ENCODE measurements at places on chromosomes 11 and 22.

DNA sequence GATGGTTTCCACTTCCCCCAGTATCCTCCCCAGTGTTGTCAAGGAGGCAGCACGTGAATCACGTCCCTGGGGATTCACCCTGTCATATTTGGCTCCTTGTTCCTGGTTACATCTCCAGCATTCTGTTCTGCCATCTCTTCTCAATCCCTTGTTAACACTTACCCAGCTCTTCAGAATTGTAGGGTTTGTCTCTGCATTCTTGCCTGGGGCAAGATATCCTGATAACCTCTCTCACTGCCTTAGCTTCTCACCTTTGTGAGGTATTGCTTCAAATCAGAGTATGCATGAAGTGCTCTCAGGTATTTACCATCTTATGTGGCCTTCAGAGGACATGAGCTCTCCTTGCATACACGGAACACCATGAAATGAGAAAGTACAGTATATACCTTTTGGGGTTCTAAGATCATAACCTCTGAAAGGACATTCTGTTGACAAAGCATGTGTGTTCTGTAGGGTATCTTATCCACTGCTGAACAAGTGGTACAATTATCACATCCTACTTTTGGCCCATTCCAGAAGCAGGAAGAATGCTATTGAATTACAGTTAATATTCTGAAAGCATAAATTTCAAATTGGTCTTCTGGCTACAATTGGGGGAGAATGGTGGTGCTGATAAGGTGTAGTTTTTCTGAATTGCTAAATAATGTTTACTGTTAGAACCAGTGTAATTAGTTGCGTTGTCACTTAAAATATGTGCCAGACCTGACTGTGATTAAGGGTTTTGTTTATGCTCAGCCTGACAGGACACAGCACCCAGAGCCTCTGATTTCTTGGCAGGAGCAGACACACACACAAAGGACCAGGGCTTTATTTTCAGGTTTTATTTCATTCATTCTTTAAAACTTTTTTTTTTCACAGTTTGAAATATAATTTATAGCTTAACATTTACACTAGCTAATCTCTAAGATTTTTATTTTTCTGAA, 32.7 kb downstream of the VSTM5 start:
- no peak for DNase-seq

DNA sequence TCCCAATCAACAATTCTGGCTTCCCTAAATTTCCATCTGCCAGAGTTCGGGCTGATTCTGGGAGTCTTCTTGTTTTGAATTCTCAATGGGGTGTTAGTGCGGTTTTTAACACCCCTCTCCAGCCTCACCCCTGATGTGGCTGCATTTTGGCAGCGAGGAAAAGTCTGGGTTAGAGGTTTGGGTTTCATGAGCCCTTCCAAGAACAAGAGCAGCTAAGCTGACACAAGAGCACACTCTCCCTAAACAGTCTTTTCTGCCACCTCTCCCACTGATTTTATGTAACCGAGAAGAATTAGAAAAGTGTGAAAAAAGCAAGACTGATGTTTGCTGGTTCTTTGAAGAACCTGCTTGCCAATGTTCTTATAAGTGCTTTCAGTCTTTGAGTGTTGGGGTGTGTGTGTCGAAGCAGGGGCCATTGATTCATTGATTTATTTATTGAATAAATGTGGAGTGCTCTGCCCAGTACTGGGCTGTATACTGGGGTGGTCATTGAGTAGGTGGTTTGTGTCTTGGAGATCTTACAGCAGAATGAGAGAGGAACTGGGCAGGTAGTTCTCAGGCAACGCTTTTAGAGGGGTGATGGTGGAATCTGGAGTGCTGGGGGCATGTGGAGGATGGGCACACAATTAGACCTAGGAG, 101.5 kb downstream of the TRAF6 start:
- DNase-seq: no peak

GRCh38 chr11:32566517-32566916, 17.1 kb upstream of the EIF3M start:
- no peak for DNase-seq

DNA sequence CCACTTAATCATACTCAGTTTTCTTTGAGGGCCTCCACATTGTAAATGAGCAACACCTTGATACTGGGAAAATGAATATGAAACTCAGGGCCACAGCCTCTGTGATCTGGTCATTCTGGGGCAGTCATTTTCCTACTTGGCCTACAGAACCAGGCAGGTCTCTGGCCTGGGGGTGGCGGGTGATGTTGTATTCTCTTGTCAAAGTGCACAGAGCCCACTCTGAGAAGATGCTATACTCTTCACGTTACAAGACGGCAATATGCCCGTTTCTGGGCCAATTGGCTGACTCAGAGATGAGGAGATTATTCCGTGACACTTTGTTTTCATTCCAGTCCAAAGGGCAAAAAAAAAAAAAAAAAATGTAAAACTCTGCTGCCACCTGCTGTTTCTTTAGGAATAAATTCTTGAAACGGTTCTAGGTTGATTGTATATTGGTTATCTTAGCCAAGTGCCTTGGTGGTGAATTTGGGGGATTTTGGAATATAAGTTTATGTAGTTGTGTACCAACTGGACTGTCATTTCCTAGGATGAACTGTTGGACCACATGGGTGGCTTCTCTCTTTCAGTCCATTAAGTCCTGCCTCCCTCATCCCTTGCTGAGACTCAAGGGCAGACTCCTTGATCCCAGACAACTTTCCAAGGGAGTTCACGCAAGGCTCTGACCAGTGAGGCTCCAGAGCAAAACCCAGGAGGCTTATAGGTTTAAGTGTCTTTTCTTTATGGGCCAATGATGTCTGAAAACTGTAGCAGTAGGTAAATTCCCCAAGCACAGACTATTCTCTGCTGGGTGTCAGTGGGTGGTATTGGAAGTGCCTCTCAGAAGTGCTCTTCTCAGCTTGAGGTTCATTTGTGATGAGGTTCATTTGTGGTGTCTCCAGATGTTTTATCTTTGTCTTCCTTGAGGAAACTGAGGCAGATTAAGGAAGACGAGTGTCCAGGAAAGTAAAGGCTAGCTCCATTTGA, 18.2 kb downstream of the ADM start:
- DNase-seq: no peak

GRCh38 chr11:26904132-26904531, 89.8 kb upstream of the FIBIN start:
- no peak for DNase-seq

DNA sequence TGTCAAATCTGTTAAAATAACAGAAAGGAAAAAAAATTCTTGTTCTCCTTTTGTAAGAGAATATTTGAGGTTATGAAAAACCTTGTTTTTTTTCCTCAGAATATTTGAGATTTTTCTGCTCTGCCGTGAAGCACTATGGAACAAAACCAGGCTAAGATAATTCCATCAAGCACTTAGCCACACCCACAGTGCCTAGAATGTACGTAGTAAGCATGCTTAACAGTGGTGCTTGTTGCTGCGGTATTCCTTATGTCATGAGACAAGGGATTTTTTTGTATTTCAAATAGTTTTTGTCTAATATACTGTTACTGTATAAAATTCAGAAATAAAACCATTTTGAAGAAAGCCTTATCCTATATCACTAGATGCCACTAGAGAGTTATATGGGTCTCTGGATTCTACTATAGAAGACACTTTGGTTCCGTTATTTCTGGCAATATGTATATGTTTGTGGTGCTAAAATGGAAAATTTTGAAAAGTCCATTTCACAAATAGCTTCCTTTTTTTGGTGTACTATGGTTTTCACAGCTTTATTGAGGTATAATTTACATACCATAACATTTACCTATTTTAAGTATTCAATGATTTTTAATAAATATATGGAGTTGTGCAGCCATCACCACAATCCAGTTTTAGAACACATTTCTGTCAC, 23.7 kb downstream of the PDHX start:
- DNase-seq: no peak

- no peak for DNase-seq
Measured at GRCh38 chr11:79266396-79266795, 174.4 kb downstream of the TENM4 start.

DNA sequence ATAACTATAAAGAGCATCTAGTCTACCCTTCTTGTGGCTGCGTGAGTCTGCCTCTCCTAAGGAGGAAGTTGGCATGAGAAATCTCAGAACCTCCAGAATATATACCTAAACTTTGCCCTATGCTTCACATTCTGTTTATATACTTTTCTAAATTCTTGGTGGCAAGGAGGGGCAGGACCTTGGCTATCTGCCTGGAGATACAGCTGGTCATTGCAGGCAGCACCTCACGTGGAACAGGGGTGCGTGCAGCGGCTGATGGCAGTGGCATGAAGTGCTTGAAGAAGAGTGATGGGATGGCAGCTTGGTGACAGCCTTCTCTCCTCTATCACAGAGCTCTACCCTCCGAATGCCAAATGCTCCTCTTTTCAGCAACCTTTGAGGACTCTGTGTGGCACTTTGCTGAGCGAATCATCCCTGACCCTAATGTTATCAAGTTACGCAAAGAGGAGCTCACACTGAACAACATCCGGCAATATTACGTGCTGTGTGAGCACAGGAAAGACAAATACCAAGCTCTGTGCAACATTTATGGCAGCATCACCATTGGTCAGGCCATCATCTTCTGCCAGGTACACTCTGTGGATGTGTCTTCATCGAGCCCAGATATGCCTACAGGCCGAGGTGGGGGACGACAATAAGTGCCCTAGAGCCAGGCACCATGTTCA, 12.5 kb downstream of the DDX25 start:
- DNase-seq: no peak

DNA sequence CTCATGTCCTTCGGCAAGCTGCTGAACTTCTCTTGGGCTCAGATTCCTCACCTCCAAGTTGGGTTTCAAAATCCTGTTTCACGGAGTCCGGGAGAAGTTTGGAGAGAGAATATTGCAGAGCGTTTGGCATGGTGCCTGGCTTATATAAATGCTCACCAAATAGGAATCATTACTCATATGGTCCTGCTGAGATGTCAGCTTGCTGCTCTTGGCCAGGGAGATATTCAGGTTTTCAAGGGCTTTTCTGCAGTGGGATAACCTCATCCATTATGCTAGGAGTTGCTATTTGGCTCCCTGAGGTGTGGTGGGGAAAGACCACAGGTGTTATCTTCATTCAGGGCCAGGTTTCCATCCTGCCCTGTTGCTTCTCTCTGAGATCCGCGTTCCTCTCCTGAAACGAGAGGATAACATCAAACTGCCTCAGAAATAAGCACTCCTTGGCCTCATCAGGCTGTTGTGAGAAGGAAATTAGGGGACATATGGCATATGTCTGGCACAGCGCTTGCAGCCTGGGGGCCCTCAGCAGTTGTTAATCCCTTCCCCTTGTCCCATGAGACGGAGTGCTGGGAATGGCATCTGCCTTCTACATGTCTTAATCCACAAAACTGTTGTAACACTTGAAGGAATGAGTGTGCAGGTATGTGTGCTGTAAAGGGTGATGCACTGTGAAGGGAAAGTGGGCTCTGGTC, 29.9 kb upstream of the ACER3 start:
- no peak for DNase-seq

GRCh38 chr11:92916299-92916698, 53.2 kb upstream of the MTNR1B start:
- DNase-seq: no peak

DNA sequence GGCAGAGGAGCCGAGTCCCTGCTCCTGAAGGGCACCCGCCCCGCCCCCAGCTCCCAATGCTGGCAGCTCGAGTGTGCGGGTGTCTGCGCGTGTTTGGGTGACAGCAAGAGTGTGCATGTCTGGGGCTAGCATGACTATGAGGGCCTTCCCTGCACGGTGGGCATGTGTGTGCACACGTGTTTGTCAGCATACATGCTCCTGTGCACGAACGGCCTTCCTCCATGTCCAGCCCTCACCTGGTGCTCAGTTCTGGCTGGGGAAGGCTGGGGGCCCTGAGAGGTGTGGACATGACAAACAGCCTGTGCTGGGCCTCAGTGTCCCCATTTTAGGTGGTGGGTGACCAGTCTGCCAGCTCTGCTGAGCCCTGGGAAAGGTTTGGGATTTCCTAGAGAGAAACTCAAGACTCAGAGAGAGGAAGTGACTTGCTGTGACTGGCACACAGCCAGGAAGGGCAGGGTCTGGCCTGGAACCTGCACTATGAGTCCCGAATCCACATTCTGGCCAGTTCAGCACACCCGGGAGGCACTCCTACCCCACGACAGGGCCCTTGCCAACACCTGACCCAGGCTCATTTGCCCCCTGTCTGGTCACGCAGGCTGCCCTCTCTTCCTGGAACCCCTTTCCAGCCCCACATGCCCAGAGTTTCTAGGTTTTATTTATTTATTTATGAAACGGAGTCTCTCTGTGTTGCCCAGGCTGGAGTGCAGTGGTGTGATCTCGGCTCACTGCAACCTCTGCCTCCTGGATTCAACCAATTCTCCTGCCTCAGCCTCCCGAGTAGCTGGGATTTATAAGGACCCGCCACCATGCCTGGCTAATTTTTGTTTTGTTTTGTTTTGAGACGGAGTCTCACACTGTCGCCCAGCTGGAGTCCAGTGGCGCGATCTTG, 3.3 kb upstream of the SHISA8 start:
- DNase-seq: no peak

GRCh38 chr11:76119779-76120178, 86.5 kb downstream of the WNT11 start:
- DNase-seq: no peak

GRCh38 chr22:42772647-42773046, 52.0 kb upstream of the A4GALT start:
- DNase-seq: no peak

GRCh38 chr11:131837562-131837961, 467.1 kb downstream of the NTM start:
- DNase-seq: no peak

GRCh38 chr22:28229566-28230485, 310.8 kb upstream of the PITPNB start:
- DNase-seq: no peak

DNA sequence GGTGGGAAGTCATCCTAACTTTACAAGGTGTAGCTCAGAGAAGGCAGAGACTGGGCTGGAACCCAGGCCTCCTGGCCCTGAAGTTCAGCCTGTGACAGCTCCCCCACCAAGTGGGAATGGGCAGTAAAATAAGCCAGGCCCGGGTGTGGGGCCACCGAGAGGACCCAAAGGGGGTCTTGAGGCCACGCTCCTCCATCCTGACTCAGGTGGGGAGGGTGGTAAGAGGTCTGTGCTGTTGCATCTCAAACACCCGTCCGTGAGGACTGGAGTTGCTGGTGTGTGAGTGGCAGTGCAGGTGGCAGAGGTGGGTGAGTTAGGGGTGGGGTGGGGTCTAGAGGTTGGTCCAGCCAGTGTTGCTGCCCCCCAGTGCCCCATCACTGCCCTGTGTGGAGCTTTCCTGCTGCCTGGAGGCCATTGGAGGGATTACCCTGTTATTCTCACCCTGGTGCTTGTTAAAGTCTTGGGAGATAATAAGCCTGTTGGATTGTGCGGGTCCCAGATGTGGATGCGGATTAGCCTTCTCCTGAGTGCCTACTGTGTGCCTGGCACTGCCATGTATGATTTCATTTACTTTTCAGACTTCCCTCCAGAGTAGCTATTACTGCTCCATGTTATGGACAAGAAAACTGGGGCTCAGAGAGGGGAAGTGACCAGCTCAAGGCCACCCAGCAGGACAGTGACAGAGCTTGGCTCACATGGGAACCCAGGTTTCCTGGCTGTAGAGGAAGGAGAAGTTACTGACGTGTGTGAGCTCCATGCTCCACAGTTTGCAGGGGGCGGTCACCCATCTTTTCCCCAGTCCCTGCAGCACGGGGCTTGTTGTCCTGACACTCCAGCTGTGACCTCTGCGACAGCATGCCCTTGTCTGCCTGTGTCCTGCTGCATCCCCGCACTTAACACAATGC, 12.9 kb downstream of the SERPINH1 start:
- no peak for DNase-seq
